Kidney capillary endothelial cell (primary cell): ENCODE measurements at places on chromosomes 7 and 10.

DNA sequence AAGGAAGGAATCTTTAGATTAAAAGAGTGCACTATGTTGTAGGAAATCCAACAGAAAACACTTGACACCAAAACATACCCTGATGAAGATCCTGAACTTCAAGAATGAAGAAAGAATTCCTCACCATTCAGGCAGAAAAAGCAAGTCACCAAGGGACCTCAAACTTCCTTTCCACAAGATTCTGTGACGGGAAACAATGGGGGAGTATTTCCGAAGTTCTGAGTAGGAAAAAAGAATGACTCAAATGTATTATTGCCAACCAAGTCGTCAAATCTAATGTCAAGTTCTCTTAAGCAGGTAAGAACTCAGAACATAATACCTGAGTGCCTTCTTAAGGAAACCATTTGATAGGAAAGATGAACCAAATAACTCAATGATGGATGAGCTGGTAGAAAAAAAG is 44.7 kb upstream of the MTURN start:
- DNase-seq, result peak; percentile 49

DNA sequence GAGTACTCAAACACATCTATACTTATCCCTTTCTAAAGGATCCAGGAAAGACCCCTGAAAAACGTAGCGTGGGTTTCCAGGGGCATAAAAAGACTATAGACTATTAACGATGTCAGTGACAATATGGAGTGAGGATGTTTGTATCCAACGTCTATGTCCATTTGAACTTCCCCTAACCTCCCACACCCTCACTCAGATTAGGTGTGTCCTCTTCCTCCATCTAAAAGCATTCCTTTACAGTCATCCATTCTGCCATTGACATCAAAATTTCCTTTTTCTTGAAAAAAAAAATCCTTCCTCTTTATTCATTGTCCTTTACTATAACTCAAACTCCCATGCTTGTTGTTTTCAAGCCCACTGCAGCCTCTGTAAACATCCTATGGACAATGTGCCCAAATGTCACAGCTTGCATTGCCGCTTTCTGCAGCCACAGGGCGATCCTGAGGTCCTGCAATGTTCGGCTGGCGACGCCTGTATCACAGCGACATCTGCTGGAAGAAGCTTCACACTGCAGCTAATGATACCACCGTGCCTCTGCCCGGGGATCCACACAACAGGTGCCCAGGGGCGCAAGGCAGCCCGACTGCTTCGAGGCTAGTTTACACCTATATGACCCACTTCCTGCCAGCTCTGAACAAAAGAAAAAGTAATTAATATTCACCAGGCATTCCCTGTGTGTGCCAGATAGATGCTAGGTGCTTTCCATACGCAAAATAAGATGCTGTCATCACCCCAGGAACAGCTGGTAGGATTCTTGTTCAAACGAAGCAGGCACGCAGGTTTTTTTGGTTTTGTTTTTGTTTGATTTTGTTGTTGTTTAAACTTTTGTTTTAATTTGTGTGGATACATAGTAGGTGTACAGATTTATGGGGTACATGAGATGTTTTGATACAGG is 267.9 kb upstream of the GHITM start:
- peak; percentile 60 for DNase-seq

- DNase-seq, result no peak
These were observed 454.6 kb upstream of the ANKRD30A start for GRCh38 chr10:36670621-36671402.

DNA sequence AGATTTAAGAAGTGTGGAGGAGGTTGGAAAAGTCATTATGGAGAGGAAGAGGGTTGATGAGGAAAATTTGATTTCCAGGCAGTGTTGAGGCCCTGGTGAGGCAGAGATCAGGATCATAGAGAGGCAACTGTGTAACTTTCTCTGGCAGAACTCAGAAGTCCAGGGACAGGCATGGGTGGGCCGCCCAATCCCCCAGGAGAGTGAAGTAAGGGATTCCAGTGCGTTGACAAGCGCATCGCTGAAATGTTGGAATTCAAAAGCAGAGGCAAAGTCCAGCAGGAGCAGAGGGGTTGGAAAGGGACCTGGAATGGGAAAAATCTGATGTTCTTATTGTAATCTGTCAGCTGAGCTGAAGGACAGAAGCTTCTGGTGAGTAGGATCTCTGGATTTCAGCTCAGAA is 207.3 kb downstream of the FAM107B start:
- DNase-seq, result no peak

GRCh38 chr10:37535459-37536246 is 321.8 kb downstream of the ZNF248 start:
- no peak for DNase-seq

DNA sequence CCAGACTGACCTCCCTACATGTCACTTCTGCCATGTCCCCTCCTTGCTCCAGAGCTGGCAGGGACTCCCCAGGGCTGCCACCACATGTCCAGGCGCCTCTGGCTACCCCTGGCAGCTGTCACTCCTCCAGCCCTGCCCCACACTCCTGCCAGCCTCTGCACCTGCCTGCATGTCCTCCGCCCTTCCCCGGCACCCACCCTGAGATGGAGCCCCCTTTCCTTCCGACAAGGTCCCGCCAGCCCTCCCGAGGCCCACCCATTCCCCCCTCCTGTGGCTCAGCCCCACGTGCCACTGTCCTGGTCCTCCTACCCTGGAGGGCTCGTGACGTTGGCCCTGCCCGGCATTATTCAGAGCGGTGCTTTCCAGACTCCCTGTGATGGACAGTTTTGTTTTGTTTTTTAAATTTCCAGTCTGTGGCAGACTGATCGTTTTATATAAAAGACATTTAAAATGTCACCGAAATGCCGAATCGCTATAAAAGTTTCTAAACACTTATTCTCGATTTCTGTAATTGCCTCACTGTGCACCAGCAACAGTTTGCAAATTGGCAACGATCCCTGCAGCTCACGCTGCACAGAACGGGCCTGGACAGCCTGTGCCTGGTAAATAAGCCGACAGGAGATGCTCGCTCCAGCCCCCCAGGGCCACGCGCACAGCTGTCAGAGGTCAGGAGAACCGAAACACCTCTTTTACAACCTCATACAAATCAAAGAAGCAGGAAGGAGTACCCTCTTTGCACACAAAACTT is 111.1 kb upstream of the SH2B2 start:
- DNase-seq, result no peak
